Central memory CD4-positive, alpha-beta T cell (primary cell): ENCODE measurements at places on chromosomes 1 and 21.

- no peak for DNase-seq
Observed at GRCh38 chr1:152739841-152740240, 18.0 kb upstream of the KPRP start.

DNA sequence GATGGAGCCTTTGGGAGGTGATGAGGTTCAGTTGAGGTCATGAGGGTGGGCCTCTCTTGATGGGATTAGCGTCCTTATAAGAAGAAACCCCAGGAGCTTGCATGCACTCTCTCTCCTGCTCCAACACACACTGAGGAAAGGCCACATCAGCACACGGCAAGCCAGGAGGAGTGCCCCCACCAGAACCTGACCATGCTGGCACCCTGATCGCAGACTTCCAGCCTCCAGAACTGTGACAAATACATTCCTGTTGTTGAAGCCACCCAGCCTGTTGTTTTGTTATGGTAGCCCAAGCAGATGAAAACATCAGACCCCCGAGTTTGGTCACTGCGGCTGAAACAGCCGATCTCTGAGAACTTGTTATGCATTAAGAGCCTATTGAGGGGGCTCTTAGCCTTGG lies 64.8 kb upstream of the SOD1 start:
- DNase-seq: no peak

- DNase-seq: peak; percentile 18
Observed at GRCh38 chr1:206809504-206810084, 37.3 kb upstream of the IL10 start.

DNA sequence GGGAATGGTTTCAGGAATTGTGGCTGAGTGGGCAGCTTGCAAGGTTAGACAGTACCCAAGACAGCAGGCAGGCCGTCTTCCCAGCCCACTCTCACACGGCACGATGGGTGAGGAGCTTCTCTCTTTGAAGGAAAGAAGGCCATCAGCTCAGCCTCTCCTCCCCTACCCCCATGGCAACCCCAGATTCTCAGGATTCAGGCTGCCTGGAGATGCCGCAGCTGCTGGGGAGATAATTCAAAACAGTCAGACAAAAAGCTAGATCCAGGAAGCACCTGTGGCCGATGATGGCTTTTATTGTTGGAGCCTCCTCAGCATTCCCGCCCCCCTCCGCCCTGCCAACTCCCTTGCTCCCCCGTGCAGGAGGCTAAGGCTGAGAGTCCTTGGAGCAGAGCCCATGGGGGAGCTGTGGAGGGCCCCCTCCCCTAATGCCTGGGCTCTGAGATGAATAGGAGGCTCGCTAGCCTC lies 220.5 kb downstream of the TRABD2B start:
- DNase-seq: no peak

- DNase-seq: peak; percentile 41
Observed at GRCh38 chr1:244796719-244797406, 38.6 kb upstream of the COX20 start.

GRCh38 chr1:225119307-225119706 lies 189.8 kb downstream of the DNAH14 start:
- no peak for DNase-seq

GRCh38 chr1:2575801-2576663 lies 10.5 kb upstream of the PRXL2B start:
- no peak for DNase-seq

DNA sequence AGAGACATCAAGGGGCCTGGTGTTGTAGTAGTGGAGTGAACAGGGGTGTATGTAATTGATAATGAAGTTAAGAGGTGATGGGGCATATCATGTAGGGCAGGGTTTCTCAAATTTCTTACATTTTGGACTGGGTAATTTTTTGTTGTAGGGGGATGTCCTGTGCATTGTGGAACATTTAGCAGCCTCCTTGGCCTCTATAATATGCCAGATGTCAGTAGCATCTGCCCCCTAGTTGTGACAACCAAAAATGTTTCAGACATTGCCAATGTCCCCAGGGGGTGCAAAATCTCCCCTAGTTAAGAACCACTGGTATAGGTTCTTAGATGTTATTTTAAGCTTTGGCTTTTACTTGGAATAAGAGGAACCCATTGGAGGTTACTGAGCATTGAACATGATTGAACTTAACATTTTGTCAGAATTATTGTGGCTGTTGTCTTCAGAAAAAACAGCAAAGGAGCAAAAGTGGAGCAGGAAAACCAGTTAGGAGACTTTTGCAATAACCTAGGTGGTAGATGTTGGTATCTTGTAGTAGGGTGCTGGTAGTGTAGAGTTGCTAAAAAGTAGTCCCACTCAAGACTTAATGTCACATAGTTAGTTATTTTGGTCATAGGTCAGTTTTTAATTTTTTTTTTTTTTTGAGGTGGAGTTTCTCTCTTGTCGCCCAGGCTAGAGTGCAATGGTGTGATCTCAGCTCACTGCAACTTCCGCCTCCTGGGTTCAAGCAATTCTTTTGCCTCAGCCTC lies 6.2 kb downstream of the ZNF326 start:
- DNase-seq: no peak

- DNase-seq: no peak
Observed at GRCh38 chr1:33364565-33364918, 43.6 kb upstream of the A3GALT2 start.

- DNase-seq: no peak
Observed at GRCh38 chr1:154304664-154305337, 16.1 kb upstream of the AQP10 start.

- no peak for DNase-seq
Observed at GRCh38 chr1:93322349-93322748, 23.4 kb upstream of the DR1 start.

DNA sequence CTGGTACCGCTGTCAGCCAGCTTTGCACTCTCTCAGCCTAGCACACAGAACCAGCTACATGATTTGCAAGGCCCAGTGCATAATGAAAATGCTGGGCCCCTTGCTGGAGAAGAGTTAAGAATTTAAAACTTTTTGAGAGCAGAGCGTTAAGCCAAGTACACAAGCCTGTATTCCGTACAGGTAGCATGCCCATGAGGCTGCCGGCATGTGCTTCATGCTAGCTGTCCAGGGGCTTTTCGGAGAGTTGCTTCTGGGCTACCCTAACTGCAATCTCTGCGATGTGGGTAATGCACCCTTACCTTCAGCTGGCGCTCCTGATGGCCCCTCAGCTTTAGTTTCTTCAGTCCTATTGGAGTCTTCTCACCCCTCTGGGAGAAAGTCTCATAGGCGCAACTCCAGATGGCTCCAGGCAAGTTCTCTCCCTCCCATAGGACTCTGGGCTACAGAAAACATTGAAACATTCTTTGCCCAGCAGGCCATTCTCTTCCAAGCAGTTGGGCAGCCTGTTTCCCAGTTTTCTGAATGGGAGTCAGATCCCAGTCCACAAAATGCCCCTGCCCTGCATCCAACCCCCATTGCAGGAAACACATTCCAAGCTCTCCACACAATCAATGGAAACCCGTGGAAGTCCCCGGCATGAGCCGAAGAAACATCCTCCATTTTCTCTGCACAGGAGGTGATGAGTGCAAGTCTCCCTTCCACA lies 5.7 kb upstream of the AKT3 start:
- DNase-seq: no peak

DNA sequence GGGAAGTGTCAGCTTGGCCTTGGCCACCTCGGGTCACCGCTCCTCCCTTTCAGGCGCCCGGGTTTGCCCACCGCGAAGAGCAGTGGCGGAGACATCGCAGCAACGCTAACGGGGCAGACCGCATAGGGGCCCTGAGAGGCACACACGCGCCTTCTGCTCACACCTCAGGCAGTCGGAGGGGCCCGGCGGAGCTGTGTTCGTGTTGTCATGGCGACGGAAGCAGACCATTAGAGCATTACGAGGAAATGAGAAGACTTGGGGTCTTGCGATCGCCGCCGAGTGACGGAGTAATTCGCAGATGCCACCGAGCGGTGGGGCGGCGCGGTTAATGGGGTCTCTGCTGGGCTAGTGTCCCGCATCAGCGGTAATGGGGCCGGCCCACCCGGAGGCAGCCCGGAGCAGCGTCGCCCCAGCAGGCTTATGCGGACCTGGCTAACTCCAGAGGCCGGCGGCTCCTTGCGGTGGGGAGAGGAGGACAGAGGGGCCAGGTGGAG lies 144.1 kb downstream of the TNR start:
- no peak for DNase-seq

GRCh38 chr1:239841631-239842030 lies 250.1 kb upstream of the FMN2 start:
- no peak for DNase-seq

- no peak for DNase-seq
Observed at GRCh38 chr1:33393524-33393923, 37.4 kb downstream of the PHC2 start.

GRCh38 chr1:11134251-11134897 lies 34.7 kb upstream of the EXOSC10 start:
- DNase-seq: no peak

DNA sequence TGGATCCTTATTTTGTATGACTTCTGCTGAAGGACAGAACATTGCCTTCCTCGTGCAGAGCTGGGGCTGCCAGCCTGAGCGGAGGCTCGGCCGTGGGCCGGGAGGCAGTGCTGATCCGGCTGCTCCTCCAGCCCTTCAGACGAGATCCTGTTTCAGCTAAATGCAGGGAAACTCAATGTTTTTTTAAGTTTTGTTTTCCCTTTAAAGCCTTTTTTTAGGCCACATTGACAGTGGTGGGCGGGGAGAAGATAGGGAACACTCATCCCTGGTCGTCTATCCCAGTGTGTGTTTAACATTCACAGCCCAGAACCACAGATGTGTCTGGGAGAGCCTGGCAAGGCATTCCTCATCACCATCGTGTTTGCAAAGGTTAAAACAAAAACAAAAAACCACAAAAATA lies 27.5 kb upstream of the KDM4A start:
- no peak for DNase-seq

GRCh38 chr21:27740084-27740483 lies 773.2 kb upstream of the ADAMTS5 start:
- DNase-seq: no peak

GRCh38 chr1:160819186-160819585 lies 23.2 kb downstream of the LY9 start:
- DNase-seq: no peak

- no peak for DNase-seq
Observed at GRCh38 chr21:41605178-41605933, 97.4 kb upstream of the TMPRSS2 start.

DNA sequence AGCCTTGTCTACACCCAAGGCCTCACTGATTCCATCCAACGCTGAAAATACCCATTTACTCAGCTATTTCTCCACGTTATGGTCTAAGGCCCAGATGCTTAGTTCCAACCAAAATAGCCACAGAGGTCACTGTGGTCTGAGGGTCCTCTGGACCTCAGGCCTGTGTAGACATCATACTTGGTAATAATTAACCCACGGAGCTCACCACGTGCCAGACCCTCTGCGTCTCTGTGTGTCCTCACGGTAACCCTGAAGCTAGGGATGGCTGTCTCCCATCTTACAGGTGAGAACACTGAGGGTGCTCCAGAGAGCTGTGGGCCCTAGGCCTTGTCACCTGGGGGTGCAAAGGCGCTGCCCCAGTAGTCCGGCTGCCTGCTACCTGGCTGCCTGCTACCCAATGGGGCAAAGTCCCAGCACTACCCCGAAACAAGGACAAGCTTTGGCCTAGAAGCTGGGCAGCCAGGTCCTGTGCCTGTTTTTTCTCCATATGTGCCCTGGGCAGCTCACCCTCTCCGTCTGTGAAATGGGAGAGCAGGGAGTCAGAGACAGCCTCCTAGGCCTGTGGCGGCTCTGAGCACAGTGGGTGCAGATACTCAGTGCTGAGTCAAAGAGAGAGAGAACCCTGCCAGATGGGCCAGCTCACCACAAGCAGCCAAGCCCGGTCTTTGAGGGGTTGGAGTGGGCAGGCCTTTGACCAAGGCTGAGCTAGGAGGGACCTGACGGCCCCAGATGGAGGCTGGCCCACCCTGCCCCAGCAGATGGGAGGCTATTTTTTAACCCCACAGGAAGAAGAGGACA lies 17.0 kb upstream of the RUNX3 start:
- no peak for DNase-seq

- DNase-seq: no peak
Observed at GRCh38 chr1:175037416-175037815, 14.2 kb upstream of the MRPS14 start.

GRCh38 chr1:232196042-232196441 lies 433.9 kb downstream of the SIPA1L2 start:
- DNase-seq: no peak

DNA sequence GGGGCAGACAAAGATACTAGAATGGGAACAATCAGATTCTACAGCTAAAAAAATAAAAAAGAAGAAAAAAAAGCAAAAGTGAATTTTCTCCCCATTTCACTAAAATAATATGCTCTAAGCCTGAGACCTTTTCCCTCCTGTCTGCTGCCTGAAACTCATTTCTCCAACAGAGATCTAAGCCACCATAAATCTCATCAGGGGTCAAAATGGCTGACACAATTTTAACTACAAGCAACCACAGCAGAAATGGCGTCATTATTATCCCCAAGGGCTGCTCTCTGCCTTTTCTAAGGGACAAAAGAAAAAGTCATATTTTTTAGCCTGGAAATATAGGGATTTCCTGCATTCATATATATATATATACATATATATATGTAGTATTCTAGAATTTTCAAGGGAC lies 183.7 kb upstream of the CAMK1G start:
- no peak for DNase-seq

- no peak for DNase-seq
Observed at GRCh38 chr1:67184838-67185421, 18.7 kb downstream of the IL23R start.

DNA sequence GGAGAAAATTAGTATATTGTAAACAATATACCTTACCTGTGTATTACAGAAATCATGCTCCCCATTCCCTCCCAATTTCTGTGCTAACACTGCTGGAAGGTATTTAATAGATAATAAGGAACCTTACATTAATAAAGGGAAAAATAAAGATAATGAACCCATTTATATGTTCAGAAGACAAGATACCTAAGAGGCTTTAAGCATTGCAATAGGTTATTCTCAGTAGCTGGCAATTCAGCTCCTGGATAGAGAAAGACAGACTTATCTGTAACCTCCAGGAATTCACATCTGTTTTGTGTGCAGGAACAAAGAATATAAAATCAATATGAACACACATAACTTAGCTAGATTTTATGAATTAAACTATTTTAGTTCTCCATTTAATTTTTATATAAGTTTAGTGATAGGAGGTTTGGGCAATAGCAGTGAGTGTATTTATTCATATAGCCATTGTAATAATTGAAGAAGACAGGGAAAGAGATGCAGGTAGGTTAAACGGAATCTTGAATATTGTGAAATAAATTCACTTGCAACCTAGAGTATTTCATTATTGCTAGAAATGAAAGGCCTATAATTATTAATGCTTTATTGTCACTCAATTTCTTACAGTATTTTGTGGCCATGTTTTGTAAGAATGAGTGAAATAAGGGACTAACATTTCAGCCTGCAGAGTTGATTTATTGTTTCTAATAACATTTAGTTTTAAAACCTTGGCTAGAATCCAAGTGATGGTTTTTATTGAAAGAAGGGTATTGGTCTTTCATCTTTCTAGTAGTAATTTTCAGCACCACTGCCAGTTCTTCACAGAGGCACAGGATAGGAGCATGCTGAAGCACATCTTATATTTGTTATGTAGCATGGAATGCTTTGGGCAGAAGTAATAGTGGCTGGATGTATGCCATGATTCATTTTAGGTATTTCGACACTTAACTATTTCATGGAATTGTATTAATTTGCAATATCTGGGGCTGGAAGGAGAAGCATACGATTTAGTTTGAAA lies 1.5 kb downstream of the XPR1 start:
- DNase-seq: no peak
